ENCODE measurements at places on chromosomes 13 and 19. TPM values are rescaled to one million over a fixed set of nuclear protein-coding genes. Genes with fewer than 3 reads are reported as not detected.

GRCh38 chr13:44068169-44068568 is 188.5 kb downstream of the LACC1 start:
- no peak for DNase-seq

The SIGLEC8 gene
- not detected for total RNA-seq

- no peak for DNase-seq
Measured at GRCh38 chr13:40966298-40966697, 52.8 kb downstream of the ELF1 start.

The S1PR4 gene
- total RNA-seq, result not detected

The CHST8 gene
- not detected for total RNA-seq

- DNase-seq, result no peak
Measured at GRCh38 chr13:30998136-30999088, 66.0 kb downstream of the TEX26 start.
